ENCODE measurements at places on chromosomes 4 and X. TPM values are rescaled to one million over a fixed set of nuclear protein-coding genes. Genes with fewer than 3 reads are reported as not detected.

- no peaks in the 10 kb centered on the region for H3K36me3 ChIP-seq
- no peaks in the 10 kb centered on the region for H3K27me3 ChIP-seq
Observed at GRCh38 chr4:130705023-130705422, 1609.1 kb downstream of the C4orf33 start.

DNA sequence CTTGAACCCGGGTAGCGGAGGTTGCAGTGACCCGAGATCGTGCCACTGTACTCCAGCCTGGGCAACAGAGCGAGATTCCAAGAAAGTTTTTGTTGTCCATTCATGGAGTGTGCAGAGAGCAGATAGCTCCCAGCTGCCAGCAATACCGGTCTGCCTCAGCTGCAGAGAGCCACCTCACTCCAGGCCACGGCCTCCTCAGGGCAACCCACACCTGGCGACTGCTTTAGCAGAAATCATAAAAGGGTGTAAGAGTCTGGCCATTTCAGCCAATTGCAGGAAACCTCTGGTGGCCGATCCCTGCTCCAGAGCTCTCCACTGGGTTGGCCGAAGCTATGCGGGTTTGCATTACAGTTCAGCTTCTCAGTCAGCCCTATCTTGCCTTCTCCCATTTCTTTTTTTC is 227.4 kb upstream of the BCOR start:
- H3K27ac ChIP-seq = no peak overlapping the region
- H3K36me3 ChIP-seq = no peaks in the 10 kb centered on the region
- no peaks in the 10 kb centered on the region for H3K4me1 ChIP-seq
- no peak overlapping the region for H3K4me3 ChIP-seq

DNA sequence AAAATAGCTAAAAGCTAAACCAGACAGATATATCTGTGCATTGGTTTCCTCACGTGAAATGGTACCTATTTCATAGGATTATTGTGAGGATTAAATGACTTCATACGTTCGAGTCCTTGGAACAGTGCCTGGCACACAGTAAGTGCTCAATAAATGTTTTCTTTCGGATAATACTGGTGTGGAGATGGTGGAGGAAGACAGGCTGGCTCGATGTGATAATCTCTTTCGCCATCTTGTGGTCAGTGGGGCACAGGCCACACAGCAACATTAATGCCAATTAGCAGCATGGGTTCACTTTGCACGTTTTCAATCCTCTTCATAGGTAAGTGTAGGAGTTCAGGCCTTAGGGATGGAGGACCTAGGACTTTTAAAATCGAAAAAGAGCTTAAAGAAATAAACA is 9.3 kb downstream of the PAGE4 start:
- H3K27ac ChIP-seq = no peak overlapping the region
- H3K4me1 ChIP-seq = no peaks in the 10 kb centered on the region
- H3K36me3 ChIP-seq = no peaks in the 10 kb centered on the region
- H3K27me3 ChIP-seq = no peaks in the 10 kb centered on the region
- no peak overlapping the region for H3K4me3 ChIP-seq
- peak; percentile 35 for DNase-seq

DNA sequence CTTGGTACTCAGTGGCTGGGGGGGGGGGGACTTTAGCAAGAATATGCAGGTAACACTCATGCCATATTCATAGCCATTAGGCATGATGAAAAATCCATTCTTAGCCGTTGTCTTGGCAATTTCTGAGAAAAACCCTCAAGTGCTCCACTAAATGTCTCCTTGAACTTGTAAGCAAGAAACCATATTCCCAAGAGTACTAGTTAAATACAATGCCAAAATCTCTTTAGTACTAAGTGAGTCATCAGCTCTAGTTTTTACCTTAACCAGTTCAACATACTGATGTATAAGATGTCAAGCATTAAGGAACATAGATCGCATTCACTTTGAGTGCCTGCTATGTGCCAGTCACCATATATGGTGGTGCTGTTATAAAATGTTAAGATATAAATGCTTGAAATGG is 27.5 kb downstream of the UBE2D3 start:
- H3K27me3 ChIP-seq = no peaks in the 10 kb centered on the region
- peaks cover 34% of the 10 kb centered on the region for H3K36me3 ChIP-seq
- DNase-seq = no peak
- no peak overlapping the region for H3K27ac ChIP-seq

The CACNA1F gene
- polyA plus RNA-seq = 0.10 TPM

DNA sequence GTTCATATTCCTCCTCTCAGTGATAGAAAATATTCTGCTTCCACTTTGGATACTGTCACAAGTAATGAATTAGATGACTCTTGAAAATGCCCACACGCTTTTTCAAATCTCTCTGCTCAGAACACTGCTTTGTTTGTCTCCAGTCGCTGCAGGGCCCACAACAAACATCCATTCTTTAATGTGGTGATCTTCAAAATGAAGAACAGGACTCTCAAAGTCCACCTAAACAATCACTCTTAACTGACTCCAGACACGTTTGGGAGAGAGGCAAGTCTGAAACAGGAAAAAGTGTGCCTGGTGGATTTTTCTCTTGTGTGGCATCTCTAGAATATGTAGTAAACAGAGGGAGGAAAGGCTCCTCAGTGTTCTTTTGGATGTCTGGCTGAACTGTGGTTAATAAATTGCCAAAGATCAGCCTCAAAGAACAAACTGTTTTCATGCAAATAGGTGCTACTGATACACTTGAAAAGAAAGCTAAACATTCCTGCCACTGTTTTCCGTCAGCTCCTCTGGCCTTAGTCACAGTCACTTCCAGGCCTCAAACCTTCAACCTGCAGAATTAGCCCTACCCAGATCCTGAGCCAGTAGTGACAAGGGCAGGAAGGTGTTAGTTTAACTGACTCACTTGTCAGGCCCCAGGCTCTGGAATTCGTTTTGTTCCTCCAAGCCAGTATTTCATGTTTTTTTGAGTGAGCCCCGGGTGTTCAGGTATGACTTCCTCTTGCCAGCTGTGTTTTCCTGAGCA is 259.6 kb upstream of the GPC4 start:
- no peaks in the 10 kb centered on the region for H3K36me3 ChIP-seq
- peaks cover 22% of the 10 kb centered on the region for H3K27me3 ChIP-seq
- peak; percentile 43 for DNase-seq

- no peaks in the 10 kb centered on the region for H3K36me3 ChIP-seq
- H3K4me1 ChIP-seq = no peaks in the 10 kb centered on the region
- no peak for DNase-seq
- H3K27ac ChIP-seq = no peak overlapping the region
Observed at GRCh38 chrX:131237363-131237762, 51.7 kb downstream of the IGSF1 start.

- no peak overlapping the region for H3K27ac ChIP-seq
- no peaks in the 10 kb centered on the region for H3K36me3 ChIP-seq
- no peak for DNase-seq
- no peaks in the 10 kb centered on the region for H3K27me3 ChIP-seq
Observed at GRCh38 chrX:151899622-151900021, 13.1 kb upstream of the MAGEA4 start.

- H3K4me1 ChIP-seq = no peaks in the 10 kb centered on the region
- H3K27ac ChIP-seq = no peak overlapping the region
- no peaks in the 10 kb centered on the region for H3K36me3 ChIP-seq
- H3K27me3 ChIP-seq = no peaks in the 10 kb centered on the region
Observed at GRCh38 chr4:25253071-25253445, 19.2 kb downstream of the PI4K2B start.

GRCh38 chrX:133991814-133992213 is 6.4 kb upstream of the GPC3 start:
- H3K4me1 ChIP-seq = no peaks in the 10 kb centered on the region
- no peak overlapping the region for H3K27ac ChIP-seq
- H3K36me3 ChIP-seq = no peaks in the 10 kb centered on the region
- H3K4me3 ChIP-seq = no peak overlapping the region

DNA sequence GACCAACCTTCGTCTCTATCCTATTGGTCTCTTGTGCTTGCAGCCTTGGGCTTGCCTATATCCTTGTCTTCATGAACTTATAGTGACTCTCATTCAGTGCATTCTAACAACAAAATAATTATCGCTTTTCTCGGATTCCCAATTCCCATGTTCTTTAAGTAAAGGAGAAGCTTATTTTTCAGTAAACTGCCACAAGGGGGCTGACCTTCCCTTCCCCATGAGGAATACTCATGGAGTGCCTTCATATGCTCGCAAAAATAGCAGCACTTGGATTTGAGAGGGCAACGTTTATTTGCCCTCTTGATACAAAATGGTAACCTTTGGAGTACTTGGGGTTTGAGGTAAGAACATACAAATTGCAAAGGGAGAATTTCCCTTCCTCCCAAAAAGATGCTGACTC is 183.2 kb upstream of the TENT5D start:
- H3K4me3 ChIP-seq = no peak overlapping the region
- H3K27me3 ChIP-seq = no peaks in the 10 kb centered on the region
- H3K36me3 ChIP-seq = no peaks in the 10 kb centered on the region
- no peak for DNase-seq
- no peak overlapping the region for H3K27ac ChIP-seq
- H3K4me1 ChIP-seq = no peaks in the 10 kb centered on the region

DNA sequence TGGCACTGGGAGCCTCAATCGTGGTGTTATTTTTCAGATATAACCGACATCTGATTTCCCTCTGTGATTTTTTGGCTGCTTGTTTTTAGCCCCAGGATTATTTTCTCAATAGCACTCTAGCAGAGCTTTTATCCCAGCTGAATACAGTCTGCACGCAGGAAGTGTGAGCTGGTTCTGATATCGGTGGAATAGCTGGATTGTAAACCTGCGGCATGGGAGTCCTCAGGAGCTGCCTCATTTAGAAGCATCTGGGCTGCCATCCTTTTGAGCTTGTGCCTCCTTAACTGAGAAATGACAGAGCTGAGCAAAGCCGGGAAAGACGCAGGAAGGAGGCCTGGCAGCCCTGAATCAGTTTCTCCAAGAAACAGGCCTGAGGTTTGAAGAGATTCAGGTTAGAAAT is 28.4 kb upstream of the GRPEL1 start:
- H3K4me3 ChIP-seq = no peak overlapping the region
- no peak for DNase-seq
- H3K27me3 ChIP-seq = no peaks in the 10 kb centered on the region
- no peak overlapping the region for H3K27ac ChIP-seq

The CPE gene
- polyA plus RNA-seq = 6.6 TPM

The TMEM129 gene
- 36.9 TPM for polyA plus RNA-seq

DNA sequence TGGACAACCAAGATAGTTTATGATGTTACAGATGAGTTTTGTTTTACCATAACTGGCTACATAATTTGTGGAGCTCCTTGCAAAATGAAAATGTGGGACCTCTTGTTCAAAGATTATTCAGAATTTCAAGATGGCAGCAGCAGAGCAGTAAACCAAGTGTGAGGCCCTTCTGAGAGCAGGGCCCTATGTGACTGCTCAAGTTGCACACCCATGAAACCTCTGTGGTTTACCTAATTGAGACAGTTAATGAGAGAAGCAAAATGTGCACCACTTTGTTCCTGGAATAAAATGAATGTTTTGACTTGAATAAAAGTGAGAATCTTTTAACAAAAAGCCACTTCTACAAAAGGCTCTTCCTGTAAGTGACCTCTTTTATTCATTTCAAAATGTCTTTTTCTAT is 519.2 kb downstream of the RPA4 start:
- no peak for DNase-seq
- no peaks in the 10 kb centered on the region for H3K36me3 ChIP-seq
- H3K4me1 ChIP-seq = no peaks in the 10 kb centered on the region
- no peak overlapping the region for H3K4me3 ChIP-seq

DNA sequence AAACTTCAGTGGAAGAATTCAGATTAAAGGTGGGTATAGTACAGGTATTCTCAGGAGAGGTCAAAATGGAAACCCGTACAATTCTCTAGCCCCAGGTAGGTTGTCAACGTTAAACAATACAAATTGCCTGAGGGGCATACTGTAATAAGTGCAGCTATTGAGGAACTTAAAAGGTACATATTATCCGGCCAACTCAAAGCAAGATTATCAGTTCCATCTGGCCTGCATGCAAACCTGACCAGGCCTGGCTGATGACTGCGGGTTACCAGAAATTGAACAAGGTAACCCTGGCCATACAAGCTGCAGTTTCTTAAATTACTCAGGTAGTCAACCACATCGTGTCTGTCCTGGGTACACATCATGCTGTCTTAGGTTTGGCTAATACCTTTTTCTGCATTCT is 12.3 kb upstream of the ZNF630 start:
- H3K27ac ChIP-seq = no peak overlapping the region
- no peaks in the 10 kb centered on the region for H3K36me3 ChIP-seq
- H3K4me3 ChIP-seq = no peak overlapping the region
- H3K27me3 ChIP-seq = no peaks in the 10 kb centered on the region

The FMR1NB gene
- not detected for polyA plus RNA-seq

The ADH1A gene
- 0.06 TPM for polyA plus RNA-seq

DNA sequence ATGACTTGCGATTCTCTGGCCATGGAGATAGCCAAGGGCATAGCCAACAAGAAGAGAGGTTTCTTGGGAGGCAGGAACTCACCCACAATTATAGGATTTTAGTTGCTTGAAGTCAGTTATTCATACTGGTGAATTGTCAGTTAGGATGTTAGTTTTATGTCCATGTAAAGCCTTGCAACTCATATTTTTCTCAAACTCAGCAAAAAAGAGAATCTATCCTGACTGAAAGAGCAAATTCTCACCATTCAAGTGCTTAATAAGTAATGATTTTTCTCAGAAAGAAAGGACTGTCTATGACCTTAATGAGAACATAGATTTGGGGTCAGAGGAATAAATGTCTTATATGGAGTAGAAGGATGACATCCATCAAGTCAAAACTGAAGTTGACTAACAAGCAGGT is 934.5 kb downstream of the STPG2 start:
- DNase-seq = no peak
- H3K4me3 ChIP-seq = no peak overlapping the region
- H3K27ac ChIP-seq = no peak overlapping the region

The TASL gene
- polyA plus RNA-seq = 3.3 TPM

All from lung (tissue), 17 donors.